Amygdala (tissue), 56 donors: ENCODE measurements at places on chromosomes 11 and 22.

- DNase-seq: no peak
These were observed 34.3 kb downstream of the PRR5L start for GRCh38 chr11:36330411-36330810.

DNA sequence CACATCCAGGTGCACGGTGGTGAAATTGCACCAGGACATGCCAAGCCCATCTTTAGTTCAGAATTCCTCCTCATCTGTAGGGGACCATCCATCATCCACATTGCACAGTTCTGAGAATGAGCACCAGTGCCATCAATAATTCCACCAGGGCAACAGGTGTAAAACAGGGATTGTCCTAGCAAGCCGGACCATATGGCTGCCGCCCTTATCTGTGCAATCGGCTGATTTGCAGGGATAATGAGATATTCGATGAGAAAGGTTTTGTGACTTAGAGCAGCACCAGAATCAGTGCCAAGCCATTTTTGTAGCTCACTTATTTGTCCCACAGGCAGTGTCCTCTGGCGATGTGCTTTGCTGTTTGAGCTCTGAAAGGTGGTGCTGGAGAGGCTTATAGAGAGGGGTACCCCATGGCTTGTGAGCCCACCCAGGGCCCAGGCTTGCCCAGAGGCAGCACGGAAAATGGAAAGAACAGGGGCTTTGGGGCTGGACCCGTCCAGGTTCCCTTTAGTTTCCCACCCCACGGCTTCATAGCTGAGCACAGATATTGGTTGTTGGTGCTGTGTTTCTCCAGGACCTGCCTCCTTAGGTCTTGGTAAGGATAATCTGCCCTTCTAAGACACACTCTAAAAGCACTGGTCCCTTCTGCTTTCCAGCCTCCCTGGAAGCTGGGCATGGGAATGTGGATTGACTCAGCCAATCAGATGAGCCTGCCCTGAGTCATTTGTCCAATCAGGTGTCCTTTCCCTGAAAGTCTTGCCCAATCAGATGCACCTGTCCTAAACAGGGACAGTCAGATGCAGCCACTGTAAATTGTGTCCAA lies 84.0 kb upstream of the SHANK2 start:
- no peak for DNase-seq

GRCh38 chr11:122572592-122572991 lies 82.9 kb upstream of the UBASH3B start:
- no peak for DNase-seq

- no peak for DNase-seq
These were observed 20.5 kb downstream of the NUCB2 start for GRCh38 chr11:17296852-17297559.

GRCh38 chr11:65903068-65903481 lies 2.9 kb upstream of the FOSL1 start:
- no peak for DNase-seq
